ENCODE measurements at places on chromosomes 7 and 10.

GRCh38 chr10:1824928-1825327 lies 87.6 kb upstream of the ADARB2 start:
- DNase-seq = no peak

GRCh38 chr7:40468891-40469864 lies 334.4 kb downstream of the SUGCT start:
- peak; percentile 95 for DNase-seq

- no peak for DNase-seq
Measured at GRCh38 chr7:67683628-67684027, 687.0 kb downstream of the TYW1 start.

DNA sequence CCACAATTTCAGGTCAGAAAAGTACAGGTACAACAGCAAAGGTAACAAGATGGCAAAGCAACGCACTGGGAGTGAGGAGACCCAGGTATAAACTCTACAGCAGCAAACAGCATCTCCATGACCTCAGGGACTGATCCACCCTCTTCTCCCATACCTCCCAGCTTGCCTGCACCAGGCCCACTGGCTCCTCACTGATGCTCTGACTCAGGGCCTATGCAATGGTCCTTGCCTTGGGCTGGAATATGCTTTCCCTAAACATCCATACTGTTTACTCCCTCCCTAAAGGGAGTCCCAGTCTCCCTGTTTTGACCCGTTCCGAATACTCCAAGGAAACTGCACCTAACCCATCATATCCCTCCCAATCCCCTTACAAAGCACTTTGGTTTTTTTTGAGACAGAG lies 60.4 kb downstream of the UPF2 start:
- DNase-seq = no peak

DNA sequence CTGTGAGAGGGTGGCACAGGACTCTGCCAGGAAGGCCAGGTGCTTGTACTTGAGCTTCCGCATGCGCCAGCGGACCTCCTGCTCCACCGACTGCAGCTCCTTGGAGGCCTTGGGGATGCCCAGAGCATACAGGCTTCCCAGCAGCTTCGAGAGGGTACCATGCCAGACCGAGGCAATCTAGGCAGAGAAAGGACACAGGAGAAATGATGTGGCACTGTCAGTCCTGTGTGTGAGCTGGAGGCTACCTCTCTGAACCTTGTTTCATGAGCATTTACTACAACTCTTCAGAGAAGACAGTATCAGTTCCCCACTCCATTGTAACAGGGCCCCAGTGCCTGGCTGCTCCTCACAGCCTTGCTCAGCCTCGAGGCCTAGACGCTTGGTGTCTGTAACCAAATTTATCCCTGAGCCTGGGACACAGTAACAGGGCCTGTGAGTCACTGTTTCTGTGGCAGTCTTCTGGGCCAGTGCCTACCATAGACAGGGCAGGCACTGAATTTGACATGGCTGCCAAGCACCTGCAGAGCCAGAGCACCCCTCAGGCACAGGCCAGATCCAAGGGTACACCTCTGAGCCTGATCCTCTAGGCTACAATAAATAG lies 5.8 kb downstream of the TBRG4 start:
- DNase-seq = no peak

DNA sequence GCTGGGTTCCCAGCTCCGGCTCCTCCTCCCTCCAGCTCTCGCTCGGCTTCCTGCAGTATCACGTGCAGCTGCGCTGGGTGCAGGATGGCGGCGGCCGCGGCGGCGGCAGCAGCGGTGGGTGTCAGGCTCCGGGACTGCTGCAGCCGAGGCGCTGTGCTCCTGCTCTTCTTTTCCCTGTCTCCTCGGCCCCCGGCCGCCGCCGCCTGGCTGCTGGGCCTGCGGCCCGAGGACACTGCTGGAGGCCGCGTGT lies at the start of gene CNNM1:
Gene CNNM1 (plus strand): TSS at position 53 of the 250 bp plus-strand sequence. CDS start 32 bp downstream, at position 85.
- peak; percentile 9 for DNase-seq

DNA sequence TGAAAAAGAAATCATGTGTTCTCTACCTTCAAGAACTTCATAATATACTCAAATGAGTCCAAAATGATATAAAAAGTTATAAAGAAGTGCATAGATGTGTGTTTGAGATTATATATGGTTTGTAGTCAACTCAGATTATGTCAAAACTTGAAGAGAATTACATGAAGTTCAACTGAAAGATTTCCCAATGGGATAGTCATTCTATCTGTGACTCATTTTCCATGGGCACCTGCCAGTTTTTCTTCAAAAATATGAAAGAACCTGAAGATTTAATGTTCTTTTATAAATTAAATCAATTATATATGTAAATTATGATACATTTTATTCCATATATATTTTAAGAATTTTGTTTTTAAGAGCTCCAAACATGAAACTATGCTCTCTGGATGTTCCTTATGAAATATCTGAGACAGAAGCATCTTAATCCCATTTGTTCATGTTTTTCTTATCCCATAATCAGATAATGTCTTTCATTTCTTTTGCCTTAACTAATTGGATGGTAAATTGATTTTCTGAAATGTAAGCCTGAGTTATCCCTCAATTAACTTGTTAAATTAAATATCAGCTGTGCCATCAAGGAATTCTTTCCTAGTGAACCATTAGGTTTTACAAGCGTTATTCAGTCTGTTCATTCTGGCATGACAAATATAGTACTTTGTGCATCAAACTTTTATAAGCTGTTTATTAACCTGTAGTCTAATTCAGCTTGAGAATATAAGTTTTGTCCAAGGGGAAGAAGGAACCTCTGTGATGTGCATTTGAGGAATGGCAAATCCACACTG lies 387.1 kb downstream of the IPMK start:
- no peak for DNase-seq

GRCh38 chr10:131935260-131935659 lies 34.5 kb downstream of the PPP2R2D start:
- DNase-seq = no peak

GRCh38 chr10:101293007-101293723 lies 60.8 kb upstream of the BTRC start:
- DNase-seq = no peak

DNA sequence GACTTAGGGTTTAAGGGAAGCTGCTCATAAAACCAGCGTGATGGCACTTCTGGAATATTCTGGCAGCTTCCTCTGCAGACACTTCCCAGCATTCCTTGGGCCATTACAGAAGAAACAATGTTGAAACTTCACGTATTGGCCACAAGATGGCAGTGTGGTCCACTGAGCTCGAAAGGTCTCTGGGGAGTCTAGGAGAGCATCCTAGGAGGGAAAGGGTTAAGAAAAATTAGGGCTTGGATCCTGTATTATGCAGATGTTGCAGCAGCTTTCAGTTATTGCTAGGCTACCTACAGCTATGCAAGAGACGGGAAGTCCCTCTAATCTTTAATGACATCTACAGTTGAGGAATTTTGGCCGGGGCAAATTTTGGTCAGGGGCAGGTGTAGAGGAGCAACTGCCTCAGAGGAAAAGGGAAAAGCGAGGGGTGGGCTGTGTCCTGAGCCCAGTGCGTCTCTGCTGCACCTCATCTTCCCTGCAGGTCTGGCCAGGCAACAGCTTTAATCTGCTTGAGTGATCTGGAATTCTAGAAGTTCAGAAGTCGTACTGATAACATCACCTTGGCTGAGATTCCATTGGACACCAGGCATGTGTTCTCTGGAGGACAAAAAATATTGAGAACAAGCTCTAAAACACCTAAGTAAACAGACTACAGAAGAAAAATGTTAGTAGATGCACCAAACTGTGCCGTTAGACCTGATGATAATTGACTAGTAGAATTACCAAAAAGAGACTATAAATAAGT lies 220.8 kb upstream of the PRSS58 start:
- peak; percentile 72 for DNase-seq

- DNase-seq = no peak
Measured at GRCh38 chr10:116511365-116511764, 34.4 kb upstream of the PNLIP start.

DNA sequence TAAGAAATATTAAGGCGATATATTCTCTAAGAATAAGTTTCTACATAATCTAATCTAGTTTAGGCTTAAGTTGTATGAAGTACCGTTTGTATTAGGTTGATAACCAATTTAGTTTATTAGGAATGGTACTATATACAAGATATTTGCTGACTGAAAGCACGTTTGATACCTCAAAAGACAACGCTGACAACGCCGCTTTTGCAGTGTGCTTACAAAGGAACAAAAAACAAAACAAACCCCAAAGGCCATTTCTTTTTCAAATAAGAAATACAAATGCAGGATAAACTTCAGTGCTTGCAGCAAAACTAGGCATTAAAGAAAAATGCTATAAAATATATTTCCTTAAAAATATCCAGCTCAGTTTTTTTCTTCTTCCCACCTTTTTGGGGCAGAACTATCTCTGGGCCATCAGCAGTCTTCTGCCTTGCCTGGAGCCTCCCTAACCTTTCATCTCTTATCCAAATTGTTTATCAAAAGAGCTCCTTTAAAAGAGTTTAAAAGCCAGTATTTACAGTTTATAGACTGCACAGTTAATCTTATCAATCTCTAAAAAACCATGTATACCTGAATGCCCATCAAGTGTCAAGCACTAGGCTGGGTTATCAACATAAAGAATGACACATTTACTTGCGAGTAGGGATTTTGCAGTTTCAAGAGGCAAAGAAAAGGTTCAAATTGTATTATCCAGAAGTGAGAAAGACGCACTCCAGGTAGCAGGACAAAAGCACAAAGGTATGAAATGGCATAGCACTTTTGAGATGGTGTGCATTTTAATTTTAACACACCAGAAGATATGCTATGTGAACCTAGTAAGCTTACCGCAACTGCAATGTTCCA lies 4.1 kb upstream of the KMT2E start:
- DNase-seq = no peak

DNA sequence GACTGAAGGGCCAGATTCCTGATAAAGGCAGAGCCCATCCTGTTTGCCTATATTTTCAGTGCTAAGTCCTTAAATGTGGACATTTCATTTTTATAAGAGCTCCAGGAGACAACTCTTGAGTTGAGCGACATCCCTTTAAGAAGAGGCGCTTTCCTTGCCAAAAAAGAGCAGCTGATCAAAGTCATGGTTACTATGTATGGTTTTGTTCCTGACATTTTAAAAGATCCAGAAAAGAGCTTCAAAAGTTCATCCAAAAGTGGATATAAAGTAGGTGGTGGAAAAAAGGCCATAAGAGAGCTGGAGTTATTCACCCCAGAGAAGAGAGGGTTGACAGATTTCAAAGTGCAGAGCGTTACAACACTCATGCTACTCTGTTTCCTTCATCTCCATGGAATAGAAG lies 36.7 kb downstream of the RHOBTB1 start:
- DNase-seq = no peak

DNA sequence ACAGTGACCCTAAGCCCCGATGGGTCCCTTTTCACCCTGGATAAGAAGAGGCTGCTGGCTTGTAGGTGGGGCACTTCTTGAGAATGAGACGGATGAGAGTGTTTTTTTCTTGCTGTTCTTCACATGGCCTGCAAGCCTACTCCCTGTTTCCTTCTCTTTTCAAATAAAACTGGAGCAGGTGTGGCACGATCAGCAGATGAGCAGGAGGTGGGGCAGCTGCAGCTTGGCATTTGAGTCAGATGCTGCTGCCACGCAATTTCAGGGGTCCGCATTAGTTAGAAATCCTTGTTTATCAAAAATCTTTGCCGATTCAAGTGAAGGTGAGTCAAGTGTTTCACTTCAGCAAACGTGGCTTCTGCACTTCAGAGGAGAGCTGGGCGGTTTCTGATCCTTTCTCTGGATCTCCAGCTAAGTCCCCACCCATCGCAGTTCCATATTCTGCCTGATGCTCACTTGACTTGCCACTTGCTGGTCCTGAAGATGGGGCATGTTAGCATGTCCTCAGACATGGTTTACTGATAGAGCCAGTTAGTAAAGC lies 20.8 kb downstream of the WDFY4 start:
- DNase-seq = no peak

- DNase-seq = no peak
Measured at GRCh38 chr10:16819436-16819835, 2.2 kb upstream of the RSU1 start.

All from fibroblast of skin of abdomen (primary cell).